Panc1 (cell line): ENCODE measurements at places on chromosomes 6 and 20.

- DNase-seq = no peak
These were observed 442.7 kb downstream of the TENT5A start for GRCh38 chr6:81309811-81310210.

DNA sequence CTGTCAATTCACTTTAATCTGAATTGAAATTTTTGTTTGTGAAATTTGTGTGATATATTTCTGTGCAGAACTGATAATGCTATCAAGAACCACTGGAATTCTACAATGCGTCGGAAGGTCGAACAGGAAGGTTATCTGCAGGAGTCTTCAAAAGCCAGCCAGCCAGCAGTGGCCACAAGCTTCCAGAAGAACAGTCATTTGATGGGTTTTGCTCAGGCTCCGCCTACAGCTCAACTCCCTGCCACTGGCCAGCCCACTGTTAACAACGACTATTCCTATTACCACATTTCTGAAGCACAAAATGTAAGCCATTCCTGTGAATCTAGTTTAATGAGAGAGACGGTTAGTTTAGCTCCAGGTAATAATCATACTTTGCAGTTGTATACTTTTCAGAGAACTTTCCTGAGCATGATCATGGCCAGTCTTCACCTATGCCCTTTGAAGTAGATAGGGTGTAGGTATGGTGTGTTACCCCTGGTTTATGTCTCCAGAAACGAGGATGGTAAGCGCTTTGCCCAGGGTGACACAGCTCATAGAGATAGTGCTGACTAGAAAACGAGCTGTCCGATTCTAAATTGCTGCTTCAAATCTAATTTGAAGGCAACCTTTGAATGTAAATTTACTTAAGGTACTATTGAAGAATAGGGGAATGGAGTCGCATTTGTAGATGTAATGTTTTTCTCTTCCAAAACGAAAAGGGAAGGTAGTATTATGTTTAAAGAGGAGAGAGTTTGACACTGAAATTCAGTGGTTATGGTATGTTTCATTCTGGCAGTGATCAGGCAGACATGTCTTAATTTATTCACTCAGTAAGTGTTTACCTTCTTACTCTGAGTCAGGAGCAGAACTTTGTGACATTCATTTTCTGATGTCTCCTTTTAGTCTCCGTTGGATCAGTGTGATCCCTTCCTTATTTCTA lies 11.4 kb downstream of the MYB start:
- DNase-seq = no peak

DNA sequence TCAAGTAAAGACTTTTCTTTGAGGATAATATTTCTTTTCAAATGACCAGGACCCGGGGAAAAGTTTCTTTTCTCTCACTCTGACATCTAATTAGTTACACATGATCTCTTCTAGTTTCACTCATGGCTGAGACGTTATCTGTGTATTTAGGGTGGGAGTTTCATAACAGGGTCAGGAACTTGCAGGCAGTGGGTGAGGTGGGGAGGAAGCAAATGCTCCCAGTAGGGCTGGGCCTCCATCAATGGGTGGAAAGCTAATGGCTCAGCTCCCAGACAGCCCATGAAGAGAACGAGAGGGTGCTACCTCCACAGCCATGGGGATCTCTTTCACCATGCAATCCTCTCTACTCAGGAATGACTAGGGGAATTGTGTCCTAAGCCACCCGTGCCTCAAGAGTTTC lies 119.3 kb downstream of the F13A1 start:
- no peak for DNase-seq

- DNase-seq = no peak
These were observed 211.9 kb upstream of the RNF24 start for GRCh38 chr20:4227085-4227821.

DNA sequence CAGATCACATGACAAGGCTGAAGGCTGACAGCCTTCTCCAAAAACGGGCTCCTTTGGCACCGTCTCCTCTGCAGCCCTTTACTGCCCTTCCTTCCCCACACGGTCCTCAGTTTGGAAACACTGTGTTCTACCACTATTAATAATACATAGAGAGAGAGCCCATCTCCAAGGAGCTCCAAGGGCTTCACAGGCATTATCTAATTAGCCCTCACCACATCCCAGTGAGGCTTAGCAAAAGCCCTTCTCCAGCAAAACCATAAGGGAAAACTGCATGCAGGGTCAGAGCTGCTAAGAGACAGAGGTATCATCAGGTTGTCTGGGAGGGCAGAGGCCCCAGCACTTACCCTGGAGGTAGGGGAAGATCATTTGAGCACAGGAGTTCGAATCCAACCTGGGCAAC lies 169.3 kb upstream of the JARID2 start:
- DNase-seq = no peak

DNA sequence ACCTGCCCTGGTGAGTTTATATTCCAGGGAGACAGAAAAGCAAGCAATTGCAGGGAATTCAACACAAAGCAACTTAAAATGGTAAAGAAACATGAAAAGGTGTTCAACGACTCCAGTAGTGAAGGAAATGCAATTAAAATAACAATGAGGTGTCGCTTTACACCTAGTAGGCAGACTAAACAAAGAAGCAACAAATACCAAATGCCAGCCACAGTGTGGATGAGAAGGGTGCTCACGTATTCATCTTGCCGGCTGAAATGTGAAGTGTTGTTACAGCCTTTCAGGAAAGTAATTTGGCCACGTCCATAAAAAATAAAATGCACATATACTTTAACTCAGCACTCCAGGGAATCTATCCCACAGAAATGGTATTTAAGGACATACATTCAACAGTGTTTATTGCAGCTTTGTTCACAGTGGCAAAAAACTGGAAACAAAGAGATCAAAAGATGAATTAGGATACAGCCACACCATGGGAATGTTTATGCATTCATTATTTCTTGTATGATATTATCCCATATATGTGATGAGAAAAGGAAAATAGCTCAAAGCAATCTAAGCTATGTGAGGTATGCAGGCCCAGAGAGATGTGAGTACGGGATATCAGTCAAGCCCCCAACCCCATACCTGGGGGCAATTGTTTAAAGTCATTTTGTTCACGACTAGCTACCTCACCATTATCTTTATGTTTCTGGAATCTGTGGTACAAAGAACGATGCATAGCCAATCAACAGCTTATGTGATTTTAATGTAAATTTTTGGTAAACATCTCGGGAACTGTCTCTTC lies 266.0 kb upstream of the SOX4 start:
- DNase-seq = no peak

DNA sequence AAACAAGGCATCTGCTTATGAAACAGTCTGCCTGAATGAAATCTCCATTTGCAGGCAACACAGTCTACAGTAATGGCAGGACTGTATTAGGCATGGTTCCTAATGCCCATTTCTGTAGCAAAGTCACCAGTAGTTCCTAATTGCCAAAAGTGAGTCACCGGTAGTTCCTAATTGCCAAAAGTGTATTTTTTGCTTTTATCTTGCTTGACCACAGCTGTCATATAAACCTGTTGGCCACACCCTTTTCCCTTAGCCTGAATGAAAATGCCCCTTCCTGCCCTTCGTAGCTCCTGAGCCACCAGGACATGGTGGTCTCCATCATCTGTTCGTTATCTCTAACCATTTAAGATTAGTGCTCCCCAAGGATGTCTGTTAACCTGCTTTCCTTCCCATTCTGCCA lies 34.5 kb downstream of the MTHFD1L start:
- DNase-seq = no peak

DNA sequence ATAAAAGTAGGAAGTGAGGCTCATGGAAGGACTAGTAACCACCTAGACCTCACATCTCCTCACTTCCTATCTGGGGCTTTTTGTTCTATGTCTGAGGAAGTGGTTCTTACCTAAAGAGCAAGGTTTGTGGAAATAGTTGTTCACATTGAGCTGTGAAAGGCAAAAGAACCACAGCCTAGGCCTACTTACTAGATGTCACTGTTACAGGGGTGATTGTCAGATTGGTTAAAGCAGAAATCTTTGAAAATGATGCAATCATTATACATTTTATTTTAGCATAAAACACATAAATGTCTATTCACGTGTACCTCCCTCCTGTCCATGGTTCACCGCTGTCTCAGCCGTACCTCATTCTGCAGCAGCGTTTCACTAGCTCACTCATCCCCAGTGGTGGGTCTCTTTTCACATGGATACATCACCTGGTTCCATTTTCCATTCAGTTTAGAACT lies 268.8 kb downstream of the TMEM242 start:
- DNase-seq = no peak

GRCh38 chr6:67287566-67287965 lies 1347.5 kb upstream of the ADGRB3 start:
- no peak for DNase-seq

GRCh38 chr20:59031564-59032022 lies 542 bp downstream of the ATP5F1E start:
- DNase-seq = no peak

GRCh38 chr20:34401741-34402455 lies 38.8 kb downstream of the ITCH start:
- DNase-seq = no peak

DNA sequence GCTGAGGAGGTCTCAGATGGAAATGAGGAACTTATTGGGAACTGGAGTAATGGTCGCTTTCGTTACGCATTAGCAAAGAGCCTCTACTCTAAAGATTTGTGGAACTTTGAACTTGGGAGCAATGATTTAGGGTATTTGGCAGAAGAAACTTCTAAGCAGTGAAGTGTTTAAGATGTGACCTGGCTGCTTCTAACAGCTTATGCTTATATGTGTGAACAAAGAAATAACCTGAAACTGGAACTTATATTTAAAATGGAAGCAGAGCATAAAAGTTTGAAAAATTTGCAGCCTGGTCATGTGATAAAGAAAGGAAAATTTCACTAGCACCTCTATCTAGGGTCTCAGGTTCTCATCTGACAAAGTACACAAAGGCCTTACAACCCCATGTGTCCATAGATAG lies 23.5 kb downstream of the IRF4 start:
- no peak for DNase-seq

DNA sequence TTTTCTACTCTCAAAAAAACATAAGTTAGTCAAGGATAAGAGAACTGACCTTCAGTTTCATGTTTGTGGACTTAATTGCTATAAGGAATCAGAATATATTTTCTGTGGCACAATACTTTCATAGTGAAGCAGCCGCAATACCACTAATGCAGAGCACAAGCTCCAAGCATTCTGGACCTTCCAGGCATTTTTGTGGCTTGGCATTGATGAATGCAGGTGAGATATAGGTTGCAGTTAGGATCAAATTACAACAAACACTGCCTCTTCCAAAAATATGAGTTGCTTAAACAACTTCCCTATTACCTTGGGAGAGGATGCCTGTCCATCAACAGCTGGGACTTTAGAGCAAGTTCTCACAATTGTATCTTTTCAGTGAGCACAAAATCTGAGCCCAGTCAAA lies 162.8 kb upstream of the RSPO3 start:
- DNase-seq = no peak

DNA sequence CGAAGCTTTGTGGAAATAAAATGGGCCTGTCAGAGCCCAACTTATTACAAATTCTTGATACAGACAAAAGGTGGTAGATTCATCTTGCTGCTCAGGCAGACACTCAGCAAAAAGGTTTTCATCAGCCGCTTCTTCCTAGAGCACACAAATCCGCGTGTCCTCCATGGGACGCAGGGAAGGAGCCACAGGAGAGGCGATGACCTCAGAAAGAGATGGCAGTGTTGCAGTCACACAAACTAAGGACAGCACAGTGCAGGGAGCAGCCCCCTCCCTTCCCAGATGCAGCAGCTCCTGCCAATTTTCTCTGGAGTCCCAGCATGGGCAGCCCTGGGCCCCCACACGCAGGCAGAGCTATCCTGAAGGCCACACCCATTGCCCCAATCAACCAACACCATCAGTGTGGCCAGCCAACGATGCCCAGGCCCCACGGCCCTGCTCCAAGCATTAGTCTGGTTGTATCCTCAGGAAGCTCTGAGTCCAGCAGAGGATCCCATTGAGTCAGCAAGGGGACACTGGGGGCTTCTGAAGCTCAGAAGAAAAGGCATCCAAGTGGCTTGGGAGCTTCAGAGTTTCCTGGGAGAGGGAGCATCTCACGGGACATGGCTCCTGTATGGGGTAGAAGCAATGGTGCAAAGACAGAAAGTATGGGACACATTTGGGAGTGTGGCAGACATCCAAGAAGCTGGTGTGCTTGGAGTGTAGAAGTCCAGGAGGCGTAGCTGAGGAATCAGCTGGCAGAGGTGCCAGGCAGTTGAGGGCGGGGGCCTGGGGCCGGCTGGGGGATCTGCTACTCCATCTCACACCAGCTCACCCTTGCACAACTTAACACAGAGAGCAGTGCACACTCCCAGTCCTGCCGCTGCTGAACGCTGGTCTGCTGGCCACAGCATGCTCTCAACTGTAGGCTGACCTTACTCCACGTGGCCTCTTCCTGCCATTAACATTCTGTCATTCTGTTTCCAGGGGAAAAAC lies 142.1 kb upstream of the CST7 start:
- DNase-seq = no peak

DNA sequence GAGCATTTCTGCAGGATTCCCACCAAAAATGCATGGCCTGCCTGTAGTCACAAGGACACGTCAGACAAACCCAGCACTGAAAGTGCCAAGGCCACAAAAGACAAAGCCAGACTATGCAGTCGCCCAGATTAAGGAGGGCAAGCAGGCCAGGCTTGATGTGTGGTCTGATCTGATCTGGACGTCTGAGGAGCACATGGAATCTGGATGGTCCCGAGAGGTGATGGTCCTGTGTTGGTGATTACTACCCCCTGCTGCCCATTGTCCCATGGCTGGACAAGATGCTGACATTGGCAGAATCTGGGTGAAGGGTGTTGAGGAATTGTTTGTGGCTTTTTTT lies 17.1 kb downstream of the NPEPL1 start:
- DNase-seq = no peak

DNA sequence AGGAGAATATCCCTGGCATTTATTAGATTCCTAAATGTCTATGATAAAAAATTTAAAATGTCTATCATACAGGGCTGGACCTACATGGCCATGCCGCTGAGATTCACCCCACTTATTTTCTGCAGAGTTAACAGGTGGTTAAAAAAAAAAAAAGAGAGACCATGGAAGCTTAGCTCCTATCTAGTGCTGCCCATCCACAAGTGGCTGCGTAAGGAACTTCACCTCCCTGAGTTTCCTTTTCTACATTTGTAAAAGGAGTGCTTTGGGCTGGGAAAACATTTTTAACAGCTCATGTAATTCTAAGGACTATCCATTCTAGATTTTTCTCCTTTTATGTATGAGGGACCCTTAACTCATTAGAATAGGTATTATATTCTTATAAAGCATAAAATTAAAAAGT lies 534.1 kb downstream of the MMUT start:
- DNase-seq = no peak

DNA sequence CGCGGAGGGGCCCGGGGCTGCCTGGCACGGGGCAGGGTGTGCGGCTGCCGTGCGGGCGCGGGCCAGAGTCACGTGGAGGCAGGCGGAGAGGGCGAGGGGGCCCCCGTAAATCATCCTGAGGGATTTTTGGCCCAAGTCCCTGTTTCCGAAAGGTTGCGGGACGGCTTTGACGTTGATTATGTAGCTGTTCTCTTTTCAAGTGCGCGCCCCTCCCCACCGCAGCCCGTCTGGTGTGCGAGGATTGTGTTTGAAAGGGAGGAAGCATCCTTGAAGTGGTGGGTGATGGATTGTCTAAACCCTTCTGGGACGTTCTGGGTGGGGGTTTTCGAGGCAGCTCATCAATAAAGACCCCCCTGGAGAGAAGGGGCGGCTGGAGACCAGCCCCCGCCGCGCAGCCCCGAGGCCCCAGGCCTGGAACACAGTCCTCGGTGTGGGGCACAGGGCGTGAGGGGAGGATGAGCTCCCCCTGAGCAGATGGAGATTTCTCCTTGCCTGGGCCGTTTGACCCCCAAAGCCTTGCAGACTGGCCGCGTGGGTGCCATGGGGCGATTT lies 7.0 kb upstream of the FOXF2 start:
- no peak for DNase-seq
